ENCODE measurements at places on chromosomes 6 and 20.

- no peak for DNase-seq
Observed at GRCh38 chr6:101477436-101477835, 83.9 kb downstream of the GRIK2 start.

GRCh38 chr6:118708055-118708454, 56.7 kb upstream of the CEP85L start:
- DNase-seq = peak; percentile 55

DNA sequence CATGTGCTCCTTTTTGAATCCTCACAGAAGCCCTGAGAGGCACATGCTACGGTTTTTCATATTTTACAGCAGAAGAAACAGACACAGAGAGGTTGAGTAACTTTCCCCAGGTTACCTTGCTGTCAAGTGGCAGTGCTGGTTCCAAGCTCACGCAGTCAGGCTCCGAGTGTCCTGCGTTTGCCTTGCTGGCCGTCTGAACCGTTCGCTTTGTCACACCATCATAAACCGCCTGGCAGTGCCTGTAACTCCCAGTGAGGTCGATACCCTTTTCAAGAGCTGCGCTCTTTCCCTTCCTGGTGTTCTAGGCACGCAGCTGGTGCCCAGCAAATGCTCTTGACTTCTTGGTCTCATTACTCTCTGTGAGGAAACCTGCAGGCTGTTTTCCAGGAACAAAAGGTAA, 31.3 kb upstream of the KCNG1 start:
- no peak for DNase-seq

DNA sequence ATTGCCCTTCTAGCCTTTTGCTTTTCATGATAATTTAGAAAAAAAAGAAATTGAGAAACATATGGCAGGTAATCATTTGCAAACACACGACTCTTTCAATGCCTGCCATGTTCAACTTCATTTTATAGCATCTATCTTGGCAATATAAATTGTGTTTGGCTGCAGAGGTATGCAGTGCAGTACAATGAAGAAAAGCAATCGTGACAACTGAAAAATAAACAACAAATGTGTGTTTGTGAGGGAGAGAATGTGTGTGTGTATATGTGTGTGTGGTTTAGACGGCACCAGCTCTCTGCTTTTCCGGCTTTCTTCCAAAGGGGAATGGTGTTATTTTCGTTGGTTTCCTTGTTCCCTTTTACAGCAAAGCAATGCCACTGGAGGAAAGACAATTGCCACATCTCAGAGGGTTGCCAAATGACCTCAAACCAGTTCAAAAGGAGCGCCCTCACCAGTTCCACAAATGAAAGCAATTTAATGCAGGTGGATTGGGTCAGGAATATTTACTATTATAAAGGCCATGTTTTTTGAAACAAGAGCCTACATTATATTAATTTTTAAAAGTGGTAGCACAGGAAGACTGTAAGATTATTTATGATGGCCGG, 587.2 kb downstream of the PRKN start:
- no peak for DNase-seq

- no peak for DNase-seq
Observed at GRCh38 chr6:67252663-67253062, 1382.4 kb upstream of the ADGRB3 start.
